ENCODE measurements at places on chromosomes 1 and 21. TPM values are rescaled to one million over a fixed set of nuclear protein-coding genes. Genes with fewer than 3 reads are reported as not detected.

Gene ID3
- 227 TPM for total RNA-seq

Gene PPM1J
- 1.9 TPM for total RNA-seq

Gene BEST4
- total RNA-seq = not detected

Gene EDEM3
- total RNA-seq = 56.0 TPM

Gene TFF2
- not detected for total RNA-seq

Gene TMEM61
- total RNA-seq = not detected

Gene RGS7
- 2.2 TPM for total RNA-seq

Gene SPRTN
- total RNA-seq = 30.5 TPM

Gene PPFIA4
- total RNA-seq = 0.29 TPM

Gene SYT2
- total RNA-seq = not detected

Gene HLX
- total RNA-seq = 13.2 TPM

Gene LCE1B
- total RNA-seq = 0.22 TPM

Gene ETV3L
- not detected for total RNA-seq

Gene DCDC2B
- not detected for total RNA-seq

Gene OR2M2
- not detected for total RNA-seq

Gene TNFRSF8
- total RNA-seq = under 0.01 TPM

Gene CTTNBP2NL
- total RNA-seq = 64.1 TPM

Gene MARK1
- 2.8 TPM for total RNA-seq

Gene PLXNA2
- total RNA-seq = 185 TPM

Gene NR1I3
- total RNA-seq = not detected

Gene L1TD1
- not detected for total RNA-seq

Gene ZNF683
- total RNA-seq = not detected

Gene TTC34
- total RNA-seq = 0.13 TPM

Gene RAP1A
- total RNA-seq = 53.1 TPM

Gene KCNK1
- total RNA-seq = not detected

Gene RIIAD1
- total RNA-seq = not detected

Gene LRRC39
- 0.43 TPM for total RNA-seq
